ENCODE measurements at places on chromosomes 12 and 14.

GRCh38 chr12:53618275-53618674 is 7.9 kb downstream of the ATF7 start:
- no peak for DNase-seq

DNA sequence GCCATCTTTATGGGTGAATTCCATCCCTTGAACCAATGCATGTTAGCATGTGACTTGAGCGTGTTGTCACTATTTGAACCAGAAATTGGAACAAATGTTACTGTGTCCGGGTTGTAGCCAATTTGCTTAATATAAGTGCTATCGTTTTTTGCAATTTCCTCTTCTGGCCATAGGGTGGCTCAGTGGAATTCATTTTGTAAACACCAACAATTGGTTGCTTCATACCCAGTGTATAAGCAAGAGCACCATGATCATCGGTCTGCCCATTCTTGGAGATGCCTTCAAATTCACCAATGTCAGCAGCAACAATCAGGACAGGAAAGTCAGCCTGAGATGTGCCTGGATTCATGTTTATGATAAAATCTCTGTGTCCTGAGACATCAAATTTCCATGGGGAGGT is 5.0 kb upstream of the NEDD1 start:
- no peak for DNase-seq

DNA sequence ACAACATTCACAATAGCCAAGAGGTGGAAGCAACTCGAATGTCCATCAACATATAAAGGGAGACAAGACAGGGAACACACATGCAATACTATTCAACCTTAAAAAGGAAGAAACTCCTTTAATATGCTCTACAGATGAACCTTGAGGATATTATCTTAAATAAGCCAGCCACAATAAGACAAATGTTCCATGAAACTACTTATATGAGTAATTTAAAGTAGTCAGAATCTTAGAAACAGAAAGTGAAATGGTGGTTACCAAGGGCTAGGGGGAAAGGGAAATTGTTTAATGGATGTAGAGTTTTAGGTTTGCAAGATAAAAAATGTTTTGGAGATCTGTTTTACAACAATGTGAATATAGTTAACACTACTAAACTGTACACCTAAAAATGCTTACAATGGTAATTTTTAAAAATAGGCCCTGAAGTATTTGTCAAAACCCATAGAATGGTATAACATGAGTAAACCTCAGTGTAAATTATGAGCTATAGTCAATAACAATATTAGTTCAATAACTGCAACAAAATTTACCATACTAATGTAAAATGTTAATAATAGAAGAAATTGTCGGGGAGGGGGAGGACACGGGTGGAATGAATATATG is 71.1 kb downstream of the EGLN3 start:
- no peak for DNase-seq

DNA sequence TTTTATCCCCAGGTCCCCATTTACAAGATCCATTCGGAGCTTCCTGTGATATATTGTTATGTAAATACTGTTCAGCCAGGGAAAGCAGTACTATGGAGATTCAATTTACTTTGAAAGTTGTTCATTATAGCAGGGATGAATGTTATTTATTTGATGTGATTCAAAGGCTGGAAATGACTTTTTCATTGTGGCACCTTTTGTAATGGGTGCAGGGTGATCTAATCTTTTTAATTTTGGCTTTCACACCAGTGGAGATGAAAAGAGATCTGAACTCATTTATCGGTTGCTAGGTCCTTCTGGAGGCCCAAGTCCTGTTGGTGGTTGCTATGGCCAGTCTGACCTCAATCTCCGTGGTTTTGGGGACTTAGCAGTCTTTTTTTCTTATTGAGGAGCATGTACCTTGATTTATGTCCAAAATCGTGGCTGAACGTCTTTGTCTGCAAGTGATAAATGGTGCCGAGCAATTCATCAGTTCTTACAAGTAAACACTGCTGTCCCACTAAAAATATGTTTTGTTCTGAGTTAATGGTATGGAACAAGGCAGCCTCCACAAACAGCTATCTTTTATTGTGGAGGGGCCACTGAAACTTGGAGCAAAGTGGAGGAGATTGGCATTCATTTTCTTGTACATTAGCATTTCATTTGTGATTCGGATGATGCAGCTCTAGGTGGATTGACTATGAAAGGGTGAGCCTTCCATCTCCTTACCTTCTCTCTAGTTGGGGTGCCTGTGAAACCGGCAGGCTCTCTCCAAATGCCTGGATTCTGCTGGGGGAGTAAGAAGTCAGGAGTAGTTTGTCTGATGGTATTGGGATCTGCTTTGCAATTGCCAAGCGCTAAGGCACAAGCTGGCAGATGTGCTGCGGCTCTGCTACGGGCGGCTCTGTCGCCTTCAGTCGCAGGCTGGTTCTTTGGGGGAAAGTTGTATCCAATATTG is 2.0 kb downstream of the RMST start:
- no peak for DNase-seq

DNA sequence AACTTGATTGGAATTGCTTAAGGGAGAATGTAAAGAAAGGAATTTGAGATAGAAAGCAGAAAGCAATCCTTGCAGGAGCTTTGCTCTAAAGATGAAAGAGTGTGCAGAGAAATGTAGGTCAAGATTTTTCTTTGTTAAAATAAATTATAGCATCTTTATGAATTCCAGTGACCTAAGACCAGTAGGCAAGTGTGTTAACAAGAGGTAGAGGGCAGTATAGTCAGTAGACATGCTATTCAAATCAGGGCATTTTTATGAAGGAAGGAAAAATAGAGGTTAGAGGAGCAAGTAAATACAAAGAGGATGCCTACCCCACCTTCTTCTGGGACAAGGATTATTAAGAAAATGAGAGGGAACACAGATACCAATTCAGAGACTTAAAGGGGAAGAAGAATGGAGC is 148.5 kb downstream of the PLCZ1 start:
- no peak for DNase-seq

DNA sequence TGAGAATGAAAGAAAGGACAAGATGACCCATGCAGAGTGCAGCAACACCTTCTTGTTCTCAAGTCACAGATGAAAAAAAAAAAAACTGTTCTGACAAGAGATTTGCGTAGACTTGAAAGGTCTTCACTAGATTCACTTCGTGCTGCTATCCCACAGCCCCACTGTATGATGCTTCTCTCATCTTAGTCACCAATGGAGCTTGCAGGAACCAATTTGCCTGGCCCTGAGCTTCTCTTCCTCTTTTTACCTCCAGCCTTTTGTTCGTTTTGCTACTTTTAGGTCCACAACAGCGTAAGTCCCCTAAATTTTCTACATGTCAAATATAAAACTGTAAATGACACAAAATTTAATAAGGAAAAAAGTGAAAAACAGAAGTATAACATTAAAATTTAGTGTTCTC is 107.9 kb upstream of the NAP1L1 start:
- DNase-seq, result no peak

GRCh38 chr12:51321882-51322281 is 2.1 kb downstream of the BIN2 start:
- DNase-seq, result no peak

DNA sequence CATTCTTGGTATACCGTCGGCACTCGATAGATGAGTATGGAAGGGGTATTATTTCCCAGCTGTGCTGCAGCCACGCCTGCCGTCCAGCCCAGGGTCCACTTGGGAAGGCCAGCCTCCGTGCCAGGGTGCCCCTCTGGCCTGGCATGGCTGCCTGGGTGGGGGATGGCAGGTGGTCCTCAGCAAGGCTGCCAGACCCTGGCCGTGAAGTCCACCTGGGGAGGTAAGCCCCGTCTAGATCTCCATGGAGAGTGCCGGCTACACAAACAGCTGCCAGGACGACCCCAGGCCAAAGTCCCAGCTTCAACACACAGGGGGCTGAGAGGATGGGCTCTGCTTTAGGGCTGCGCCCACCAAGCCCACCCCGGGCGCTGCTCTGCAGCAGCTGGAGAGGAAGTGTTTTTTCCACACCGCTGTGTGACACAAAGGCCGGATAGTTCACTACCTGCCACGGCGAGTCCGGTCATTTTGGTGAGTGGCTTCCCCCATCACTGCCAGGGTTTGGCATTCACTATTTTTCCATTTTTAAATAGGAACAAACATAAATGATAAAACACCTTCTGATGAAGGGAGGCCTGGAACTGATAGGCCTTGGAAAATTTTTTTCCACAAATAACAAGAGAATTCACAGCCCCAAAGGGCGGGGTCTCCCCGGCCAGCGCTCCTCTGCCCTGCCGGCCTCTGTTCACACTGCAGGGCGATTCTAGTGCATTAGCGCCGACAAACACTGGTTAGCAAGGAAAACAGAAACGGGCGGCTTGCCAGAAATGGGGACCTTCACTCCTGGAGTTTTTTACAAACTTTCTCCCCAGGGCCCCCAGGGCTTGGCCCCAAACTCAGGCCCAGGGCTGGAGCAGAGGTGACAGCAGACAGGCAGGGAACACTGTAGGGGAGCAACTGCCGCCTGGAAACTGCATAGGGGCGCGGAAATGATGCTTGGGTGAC is 161.5 kb downstream of the CALM1 start:
- no peak for DNase-seq

DNA sequence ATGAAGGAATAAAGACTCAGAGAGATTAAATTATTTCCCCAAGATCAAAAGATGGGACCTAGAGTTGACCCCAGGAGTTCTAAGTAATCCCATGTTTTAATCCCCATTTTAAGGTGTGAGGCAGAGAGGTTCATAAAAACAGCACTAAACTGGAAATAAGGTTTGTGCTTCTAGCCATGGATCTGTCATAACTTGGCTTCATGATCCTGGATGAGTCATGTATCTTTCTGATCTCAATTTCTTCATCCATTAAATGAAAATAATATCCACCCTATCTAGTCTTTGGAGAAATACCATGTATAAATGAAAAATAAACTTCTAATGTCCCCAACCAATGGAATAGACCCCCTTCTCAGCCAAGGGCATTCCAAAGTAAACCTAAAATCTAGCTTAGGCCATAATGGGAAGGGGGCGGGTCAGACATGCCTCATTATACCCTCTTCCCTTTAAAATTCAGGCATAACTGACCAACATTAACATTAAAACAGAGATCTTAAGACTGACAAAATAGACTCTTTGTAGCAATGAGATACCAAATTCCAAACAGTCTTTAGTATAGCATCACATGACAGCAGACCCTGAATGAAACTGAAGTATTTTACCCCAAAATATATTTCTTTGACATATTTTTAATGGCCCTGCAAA is 47.8 kb downstream of the SLC41A2 start:
- DNase-seq, result no peak

DNA sequence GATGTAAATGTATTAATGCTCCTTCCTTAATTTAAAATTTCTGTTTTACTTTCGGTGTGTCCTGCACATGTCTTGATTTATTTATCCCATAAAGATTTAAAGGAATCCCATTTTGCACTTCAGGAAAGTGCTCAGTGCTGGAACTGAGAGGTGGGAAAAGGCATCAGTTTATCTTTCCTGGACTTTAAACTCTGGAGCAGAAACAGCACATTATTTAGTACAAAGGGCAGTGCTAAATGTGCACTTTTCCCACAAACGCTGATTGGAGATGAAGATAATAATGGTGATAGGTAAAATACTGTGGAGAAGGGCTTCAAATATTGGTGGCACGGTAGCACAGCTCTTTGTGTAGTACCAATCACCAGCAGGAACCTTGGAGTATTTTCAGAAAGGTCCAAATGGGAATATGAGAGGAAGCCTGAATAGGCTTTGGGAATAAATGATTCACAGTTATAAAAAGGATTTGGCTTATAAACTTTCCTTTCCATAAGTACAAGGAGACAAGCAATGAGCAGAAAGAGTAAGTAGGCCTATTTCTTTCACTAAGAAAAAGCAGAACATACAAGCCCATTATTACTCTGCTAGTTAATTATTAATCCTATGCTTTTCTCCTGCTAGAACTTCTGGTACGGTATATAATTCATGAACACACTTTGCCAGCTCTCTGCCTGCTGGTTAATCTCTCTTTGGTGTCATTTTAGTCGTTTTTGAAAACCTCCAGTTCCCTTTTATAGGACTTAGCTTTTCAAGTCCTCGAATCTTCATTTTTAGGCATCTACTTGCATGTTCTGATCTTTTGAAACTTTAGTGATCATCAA is 58.3 kb downstream of the SLC15A5 start:
- no peak for DNase-seq

DNA sequence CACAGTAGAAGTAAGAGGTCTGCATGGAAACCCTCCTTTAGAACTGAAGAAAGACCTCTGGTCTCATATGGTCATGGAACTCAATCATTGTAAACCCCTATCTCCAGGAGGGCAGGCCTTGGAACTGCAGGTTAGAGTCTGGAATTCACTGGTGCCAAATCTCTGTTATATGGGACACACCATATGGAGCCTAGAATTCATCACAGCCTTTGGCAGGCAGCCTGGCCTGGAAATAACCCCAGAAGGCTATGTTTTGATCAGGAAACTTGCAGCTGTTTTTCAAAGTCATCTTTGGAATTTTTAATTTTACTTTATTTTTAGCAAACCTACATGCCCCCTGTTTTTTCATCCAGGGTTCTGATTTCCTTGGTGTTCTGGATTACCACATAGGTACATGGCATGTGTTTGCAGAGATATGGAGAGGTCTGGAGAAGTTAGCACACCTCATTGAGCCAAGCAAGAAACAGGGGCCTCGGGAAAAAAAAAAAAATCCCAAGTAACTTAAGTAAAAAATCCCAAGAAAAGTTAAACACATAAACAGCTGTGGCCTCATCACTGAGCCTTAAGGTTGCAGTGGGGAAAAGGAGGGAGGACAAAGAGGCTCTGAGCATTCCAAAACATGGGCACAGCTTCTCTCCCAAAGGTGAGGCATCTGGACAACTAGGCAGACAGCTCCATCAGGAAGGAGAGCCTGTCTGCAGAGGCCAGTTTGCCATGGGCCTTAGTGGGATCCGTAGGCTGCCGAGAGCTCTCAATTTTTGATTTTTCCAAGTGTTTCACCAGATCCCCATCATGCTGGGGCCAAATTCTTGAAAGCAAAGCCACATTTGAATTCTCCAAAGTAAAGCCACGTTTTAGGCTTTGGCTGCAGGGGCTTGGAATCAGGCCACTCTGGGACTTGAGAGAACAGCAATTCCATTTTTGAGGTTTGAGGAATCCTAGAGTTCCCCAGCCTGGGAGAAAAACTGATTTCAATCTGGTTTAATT is 339.6 kb upstream of the TBX3 start:
- DNase-seq, result no peak

DNA sequence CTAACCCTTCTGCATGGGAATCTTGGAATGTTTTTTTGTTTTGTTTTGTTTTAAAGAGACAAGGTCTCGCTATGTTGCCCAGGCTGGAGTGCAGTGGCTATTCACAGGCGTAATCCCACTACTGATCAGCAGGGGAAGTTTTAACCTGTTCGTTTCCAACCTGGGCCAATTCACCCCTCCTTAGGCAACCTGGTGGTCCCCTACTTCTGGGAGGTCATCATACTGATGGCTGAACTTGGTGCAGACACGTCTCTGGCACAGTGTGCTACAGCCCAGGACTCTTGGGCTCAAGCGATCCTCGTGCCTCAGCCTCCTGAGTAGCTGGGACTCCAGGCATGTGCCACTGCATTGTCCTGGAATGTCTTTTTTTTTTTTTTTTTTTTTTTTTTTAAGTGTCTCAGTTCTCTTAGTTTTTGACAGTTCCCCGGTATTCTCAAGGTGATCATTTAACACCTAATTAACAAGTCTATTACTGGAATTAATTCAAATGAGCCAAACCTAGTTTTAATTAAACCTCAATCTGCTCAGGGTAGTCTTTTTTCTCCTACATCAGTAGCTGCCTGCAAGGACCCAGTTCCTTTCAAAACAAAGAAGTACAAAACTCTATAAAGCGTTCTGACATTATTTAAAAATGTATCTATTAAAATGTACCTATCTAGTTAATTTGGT is 49.0 kb upstream of the ISM2 start:
- no peak for DNase-seq

All from caudate nucleus (tissue), 63 donors.